ENCODE measurements at places on chromosomes 2 and 18.
A peak's percentile ranks its signal among the peaks of the same experiment; 100 is the strongest.

DNA sequence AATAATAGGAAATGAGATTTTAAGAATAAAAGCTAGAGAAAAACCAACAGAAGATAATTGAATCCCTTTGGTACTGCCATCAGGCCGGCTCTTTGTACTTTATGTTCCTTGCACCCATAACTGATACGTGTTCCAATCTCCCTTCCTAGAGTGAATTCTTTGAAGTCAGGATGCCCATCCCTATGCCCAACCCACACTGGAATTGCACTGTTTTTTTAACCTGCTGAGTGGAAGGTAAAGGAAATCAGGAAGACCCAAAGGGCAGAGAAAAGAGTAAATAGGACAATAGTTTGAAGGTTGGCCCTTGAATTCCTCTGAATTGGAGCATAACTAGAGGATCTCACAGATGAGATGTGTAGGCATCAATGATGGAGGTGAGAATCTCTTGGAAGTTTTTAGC, 4.4 kb upstream of the ATG16L1 start:
- DNase-seq = no peak

GRCh38 chr2:8138923-8139667, 542.8 kb upstream of the ID2 start:
- DNase-seq = peak; percentile 94

GRCh38 chr2:70160545-70160944, 30.3 kb downstream of the C2orf42 start:
- no peak for DNase-seq

DNA sequence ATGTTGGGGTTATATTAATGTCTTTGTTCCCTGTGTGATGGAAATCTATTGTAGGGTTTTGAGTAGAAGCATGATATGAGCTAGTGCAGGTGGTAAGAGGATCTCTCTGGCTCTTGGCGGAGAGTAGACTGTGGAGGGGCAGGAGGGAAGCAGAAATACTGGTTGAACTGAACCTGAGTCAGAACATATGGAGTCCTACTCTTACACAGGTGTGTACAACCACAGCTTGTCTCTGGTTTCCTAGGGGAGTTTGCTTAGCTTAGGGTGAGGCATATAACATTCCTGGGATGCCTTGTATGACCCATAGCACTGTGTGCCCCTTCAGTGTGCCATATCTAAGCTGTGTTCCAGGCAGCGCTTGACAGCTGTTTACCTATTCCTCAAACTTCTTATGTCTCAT, 97.3 kb upstream of the GCFC2 start:
- DNase-seq = no peak

GRCh38 chr18:76619261-76619620, 124.2 kb upstream of the ZNF516 start:
- DNase-seq = peak; percentile 91

- DNase-seq = no peak
Measured at GRCh38 chr2:106943468-106944200, 57.7 kb upstream of the ST6GAL2 start.

- DNase-seq = no peak
Measured at GRCh38 chr2:204114295-204115136, 178.0 kb downstream of the ICOS start.

GRCh38 chr18:23243178-23243577, 107.9 kb downstream of the CABLES1 start:
- no peak for DNase-seq

DNA sequence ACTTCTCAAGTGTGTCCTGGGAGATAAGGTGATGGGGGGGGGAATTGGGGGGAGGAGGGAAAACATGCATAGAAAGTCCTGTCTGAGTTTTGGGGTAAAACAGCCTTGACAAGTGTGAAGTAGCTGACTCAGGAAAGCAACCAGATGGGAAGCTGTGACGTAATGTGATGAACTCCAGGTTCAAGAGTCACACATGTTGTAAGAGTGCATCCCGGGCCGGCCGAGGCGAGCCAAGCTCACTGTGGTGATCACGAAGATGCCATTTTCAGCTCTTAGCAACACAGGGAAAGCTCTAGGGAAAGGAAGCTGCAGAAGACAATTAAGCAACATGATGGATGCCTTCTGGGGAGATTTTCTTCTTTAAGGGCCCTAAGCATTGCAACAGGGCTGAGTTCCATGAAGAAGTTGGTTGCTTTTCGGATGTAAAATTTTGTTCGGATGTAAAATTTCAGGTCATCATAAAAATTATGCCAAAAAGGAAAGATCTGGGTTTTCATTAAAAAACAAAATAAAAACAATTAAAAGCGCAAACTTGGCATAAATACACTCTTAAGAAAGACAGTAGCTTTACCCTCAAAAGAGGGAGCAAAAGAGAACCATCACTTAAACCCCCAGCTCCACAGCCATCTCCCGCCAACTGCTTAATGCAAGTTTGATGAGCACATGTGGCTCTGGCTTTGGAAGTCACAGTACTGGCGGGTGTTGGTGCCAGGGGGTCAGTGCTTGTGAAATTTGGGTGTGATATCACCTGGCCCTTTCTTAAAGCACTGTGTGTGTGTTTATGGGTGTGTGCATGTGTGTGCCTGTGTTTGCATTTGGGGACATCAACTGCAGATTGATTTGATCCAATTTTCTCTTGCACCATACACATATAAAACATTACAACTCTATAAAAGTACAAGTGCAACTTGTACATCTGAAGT, 19.1 kb downstream of the SERTAD2 start:
- DNase-seq = peak; percentile 96

GRCh38 chr2:133661392-133661791, 93.1 kb upstream of the NCKAP5 start:
- no peak for DNase-seq

- no peak for DNase-seq
Measured at GRCh38 chr18:5389356-5389755, 93.8 kb upstream of the ZBTB14 start.

GRCh38 chr2:69073928-69074570, 61.1 kb downstream of the ANTXR1 start:
- DNase-seq = no peak

Data from fibroblast of mammary gland (primary cell).